Activated naive CD4-positive, alpha-beta T cell treated with anti-CD3 and anti-CD28 coated beads, Interleukin-2, amount 50 U/mL, for 72 hours (primary cell): ENCODE measurements at places on chromosomes 13 and 19.
A peak's percentile ranks its signal among the peaks of the same experiment; 100 is the strongest.

GRCh38 chr13:99805361-99805760, 166.2 kb downstream of the ZIC5 start:
- DNase-seq, result no peak

GRCh38 chr13:68872338-68872737, 1235.3 kb upstream of the ATXN8OS start:
- no peak for DNase-seq

GRCh38 chr19:18700501-18701249, 17.2 kb downstream of the CRTC1 start:
- peak; percentile 74 for DNase-seq

DNA sequence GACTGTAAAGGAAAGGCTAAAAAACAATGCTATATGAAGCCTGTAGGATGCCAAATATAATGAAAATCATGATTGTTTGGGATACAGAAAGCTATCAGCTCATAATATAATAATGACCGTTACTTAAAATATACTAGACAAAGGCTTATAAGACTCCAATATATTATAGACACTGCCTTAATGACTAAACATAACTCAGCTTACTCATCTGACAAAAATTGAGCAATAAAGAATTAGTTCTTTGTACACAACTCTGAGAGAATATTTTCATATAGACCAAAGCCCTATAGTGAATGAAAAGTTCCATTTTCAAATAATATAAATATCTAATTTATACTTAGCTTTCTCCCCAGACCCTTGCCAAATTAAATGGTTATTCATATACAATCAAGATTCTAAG, 283.3 kb downstream of the DIAPH3 start:
- DNase-seq, result no peak

DNA sequence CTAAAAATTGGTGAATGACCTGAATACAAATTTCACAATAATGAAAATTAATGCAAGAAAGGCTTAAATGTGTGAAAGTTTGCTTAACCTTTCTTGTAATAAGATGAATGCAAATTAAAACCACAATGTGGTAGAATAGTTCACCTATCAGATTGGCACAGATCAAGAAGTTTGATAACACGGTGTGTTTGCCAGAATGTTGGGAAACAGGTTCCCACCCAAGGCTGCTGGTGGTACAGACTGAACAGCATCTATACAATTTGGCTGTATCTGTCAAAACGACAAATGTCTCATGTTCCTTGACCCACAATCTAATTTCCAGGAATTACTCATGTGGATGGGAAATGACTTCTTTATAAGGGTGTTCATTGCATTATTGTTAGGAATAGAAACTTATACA, 8.6 kb upstream of the IRS2 start:
- DNase-seq, result no peak

GRCh38 chr13:24355103-24355502, 45.7 kb downstream of the C1QTNF9 start:
- DNase-seq, result no peak
